ENCODE measurements at places on chromosomes 6 and 20.

DNA sequence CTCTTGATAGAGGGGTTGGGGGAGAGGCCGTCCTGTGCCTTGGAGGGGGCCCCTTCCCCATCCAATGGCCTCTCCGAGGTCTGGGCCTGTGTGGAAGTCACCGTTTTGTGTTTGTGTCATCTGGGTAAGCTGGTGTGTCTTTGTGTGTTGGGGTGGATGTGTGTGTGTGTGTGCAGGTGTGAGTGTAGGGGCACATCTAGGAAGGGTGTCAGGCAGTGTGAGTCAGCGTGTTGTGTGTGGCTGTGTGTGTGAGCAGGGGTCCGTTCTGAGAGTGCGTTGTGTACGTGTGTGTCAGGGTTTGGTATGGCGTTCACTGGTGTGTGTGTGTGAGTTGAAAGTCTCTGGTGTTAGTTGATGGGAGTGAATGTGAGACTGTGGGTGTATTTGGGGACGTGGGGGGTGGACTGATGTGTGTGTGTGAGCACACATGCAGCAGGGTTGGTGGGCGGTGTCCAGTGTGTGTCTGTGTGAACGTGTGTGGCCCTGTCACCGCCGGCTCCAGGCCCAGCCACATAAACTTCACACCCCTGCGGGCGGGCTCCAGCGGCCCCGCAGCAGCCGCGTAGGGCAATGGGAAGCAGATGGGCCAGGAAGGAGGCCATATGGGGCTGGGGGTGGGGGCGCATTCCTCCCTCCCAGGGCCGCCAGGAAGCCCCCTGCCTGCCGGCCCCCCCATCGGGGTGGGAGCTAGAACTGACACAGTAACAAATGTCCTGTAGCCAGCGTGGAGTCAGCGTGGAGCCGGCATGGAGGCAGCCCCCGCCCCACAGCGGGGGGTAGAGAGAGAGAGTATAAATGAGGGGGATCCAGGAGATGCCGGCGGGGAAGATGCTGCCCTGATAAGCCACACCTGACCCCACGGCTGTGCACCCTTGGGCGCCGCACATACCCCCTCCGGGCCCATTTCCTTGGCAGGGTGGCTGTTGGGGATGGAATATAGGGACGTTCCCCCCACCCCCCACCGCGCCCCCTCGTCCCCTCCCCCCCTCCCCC is 32.1 kb downstream of the SNAI1 start:
- no peak for DNase-seq

DNA sequence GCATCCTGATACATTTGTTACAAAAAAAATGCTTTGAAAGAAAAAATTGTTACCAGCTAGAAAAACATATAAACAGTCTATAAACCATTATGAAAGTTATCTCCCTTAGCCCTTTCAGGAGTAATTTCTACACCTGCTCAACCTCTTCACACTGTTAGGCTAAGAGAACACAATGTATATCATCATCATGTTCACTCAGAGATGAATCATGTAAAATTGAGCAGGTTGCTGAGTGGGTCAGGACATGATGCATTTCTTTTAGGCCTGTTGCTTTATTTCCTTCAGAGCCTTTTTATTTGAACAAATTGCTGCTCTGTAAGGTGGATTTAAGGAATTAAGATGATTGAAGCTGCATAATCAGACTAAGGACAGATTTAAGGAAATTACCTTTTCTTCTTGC is 531.3 kb upstream of the MAN1A1 start:
- DNase-seq = no peak

- DNase-seq = no peak
Measured at GRCh38 chr6:128099571-128100197, 198.8 kb upstream of the THEMIS start.

DNA sequence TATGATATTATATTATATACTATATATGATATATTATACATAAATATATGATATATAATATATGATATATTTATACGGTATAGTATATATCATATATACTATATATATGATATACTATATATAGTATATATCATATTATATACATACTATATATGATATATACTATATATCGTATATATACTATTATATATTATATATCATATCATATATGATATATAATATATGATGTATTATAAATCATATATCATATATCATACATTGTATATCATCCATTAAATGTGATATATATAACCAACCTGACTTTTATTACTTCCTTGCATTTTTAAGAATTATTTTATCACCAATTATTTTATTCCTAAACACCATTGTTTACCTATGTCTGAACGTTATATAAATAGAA is 146.6 kb upstream of the PRSS16 start:
- DNase-seq = no peak

DNA sequence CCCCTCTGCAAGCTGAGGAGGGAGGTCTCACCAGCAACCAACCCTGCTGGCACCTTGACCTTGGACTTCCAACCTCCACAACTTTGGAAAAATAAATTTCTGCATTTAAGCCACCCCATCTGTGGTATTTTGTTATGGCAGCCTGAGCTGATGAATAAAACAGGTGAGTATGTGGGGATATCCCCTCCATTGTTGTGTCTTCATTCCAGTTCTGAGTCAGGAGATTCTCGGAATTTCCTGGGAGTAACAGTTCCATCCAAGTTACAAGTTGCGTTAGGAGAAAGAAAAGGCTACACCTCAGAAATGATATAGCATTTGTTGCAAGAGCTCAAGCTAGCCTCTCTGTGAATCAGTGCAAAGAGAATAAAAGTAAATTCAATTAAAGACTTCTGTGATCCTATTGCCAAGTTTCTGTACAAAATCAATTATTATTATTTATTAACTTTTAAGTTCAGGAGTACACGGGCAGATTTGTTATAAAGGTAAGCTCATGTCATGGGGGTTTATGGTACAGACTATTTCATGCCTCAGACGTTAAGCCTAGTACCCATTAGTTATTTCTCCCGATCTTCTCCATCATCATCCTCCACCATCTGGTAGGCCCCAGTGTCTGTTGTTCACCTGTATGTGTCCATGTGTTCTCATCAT is 153.0 kb downstream of the NKAIN2 start:
- DNase-seq = no peak

GRCh38 chr6:41771058-41771983 is 8.4 kb downstream of the FRS3 start:
- DNase-seq = no peak

GRCh38 chr6:127092466-127092865 is 26.0 kb upstream of the RSPO3 start:
- DNase-seq = no peak

- DNase-seq = no peak
Measured at GRCh38 chr6:116884530-116884929, 7.5 kb downstream of the RFX6 start.

- DNase-seq = no peak
Measured at GRCh38 chr6:98118397-98119045, 715.9 kb upstream of the POU3F2 start.

DNA sequence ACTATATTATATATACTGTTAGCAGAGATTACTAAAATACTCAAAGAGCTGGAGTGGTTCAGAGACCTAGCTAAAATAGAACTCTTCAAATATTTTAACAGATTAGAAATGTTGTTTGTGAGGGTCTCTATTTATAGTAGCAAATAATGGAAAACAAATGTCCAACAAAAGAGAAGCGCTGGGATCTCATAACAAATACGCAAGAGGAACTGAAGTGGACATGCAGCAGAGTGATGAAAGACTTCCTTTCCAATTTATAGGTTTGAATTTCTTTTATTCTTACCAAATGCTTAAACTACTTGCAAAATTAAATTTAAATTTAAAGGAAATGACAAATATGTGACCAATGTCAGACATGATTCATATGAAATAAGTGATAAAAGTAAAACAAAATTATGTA is 49.9 kb downstream of the PIGU start:
- DNase-seq = no peak

GRCh38 chr6:20566109-20566508 is 31.9 kb downstream of the CDKAL1 start:
- no peak for DNase-seq

DNA sequence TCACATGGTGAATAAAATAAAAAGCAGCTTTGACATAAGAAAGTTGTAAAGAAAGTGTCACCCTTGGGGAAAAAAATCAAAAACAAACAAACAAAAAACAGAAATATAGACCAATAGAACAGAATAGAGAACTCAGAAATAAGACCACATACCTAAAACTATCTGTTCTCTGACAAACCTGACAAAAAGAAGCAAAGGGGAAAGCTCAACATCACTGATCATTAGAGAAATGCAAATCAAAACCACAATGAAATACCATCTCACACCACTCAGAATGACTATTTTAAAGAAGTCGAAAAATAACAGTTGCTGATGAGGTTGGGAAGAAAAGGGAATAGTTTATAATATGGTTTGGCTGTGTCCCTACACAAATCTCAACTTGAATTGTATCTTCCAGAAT is 159.1 kb downstream of the TINAG start:
- no peak for DNase-seq

- no peak for DNase-seq
Measured at GRCh38 chr6:10219510-10219909, 195.4 kb downstream of the TFAP2A start.

GRCh38 chr6:155314773-155315515 is 660 bp upstream of the TFB1M start:
- DNase-seq = peak; percentile 76

GRCh38 chr6:163694988-163695398 is 280.5 kb downstream of the QKI start:
- DNase-seq = no peak

DNA sequence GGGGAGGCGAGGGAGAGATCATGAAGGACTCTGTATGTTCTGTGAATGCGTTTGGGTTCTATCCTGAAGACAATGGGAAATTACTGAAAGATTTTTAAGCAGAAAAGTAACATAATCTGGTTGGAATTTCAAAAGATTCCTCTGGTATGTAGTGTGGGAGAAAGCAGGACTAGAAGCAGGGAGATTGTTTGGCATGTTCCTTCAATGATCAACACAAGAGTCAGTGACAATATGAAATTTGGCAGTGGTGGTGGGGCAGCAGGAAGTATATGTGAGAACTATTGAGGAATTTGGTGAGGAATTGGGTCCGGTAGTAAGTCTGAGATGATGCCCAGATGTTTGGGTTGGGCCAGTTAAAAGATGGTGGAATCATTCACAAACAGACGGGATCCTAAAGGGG is 348.7 kb downstream of the CD83 start:
- no peak for DNase-seq

DNA sequence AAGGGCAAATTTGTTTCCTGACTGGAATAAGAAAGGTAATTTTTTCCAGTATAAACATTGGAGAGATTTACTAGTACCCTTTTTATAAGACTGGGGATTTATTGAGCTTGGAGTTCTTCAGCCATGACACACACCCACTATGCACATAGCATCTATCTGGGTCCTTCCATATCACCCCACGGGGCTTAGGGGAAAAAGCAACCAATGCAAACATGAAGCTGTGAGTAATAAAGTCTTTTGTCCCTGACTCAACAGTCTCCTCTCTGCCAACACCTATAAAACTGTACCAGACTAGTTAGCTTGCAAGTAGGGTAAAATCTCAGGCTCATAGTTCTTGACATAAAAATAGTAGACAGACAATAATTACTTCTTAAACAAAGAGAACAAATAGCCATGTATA is 23.4 kb downstream of the COL21A1 start:
- no peak for DNase-seq

DNA sequence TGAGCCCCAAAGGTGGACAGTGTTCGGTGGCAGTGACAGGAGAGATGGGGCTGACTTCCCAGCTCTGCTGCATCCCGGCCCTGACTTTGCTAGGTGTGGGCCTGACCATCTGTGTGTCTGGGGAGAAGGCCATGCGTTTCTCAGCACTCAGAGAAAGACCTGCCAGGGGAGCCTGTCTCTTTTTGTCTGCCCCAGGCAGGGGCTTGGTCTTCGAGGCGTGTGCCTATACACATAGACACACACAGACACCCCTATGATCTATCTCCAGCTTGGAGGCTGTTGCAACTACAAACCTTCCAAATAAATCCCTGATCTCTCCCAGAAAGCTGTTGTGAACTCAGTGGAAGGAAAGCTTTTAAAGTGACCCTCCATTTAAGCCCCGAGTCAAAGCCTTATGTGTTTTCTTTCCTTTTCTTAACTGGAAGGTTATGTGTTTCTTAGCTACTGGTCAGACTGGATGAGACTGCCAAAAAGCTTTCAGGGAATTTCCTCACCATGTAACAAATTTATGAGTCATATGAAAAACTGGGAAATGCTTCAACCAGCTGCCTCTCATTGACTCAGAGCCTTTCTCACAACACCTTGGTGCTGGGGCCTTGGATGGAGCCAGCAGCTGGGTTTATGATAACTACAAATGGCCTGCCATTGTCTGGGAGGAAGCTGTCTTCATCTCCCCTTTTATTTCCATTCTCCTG is 102.6 kb downstream of the CDC5L start:
- no peak for DNase-seq

- no peak for DNase-seq
Measured at GRCh38 chr6:93842178-93842577, 422.8 kb upstream of the EPHA7 start.

DNA sequence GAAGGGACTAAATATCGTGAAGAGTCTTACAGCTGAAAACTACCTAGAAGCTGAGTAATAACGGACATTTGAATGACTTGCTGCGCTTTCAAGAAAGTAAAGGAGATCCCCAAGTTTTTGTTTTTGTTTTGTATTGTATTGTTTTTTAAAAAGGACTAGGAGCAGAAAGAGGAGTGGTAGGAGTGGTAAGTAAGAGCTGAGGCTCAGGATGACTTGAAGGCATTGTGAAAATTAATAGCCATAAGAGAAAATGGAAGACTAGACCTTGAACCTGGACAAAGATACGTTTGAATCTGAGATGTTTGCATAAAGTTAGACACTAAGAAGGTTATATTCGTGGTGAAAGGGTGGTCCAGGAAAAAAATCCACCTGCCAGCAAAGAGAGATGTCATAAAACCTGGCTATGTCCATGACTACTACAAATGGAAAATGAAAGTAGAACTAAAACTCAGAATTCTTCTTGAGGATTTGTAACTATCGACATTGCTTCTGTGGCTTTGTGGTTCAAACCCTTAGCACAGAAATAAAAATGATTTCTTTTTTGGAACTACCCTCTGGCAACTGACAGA is 824.8 kb upstream of the FLRT3 start:
- no peak for DNase-seq

DNA sequence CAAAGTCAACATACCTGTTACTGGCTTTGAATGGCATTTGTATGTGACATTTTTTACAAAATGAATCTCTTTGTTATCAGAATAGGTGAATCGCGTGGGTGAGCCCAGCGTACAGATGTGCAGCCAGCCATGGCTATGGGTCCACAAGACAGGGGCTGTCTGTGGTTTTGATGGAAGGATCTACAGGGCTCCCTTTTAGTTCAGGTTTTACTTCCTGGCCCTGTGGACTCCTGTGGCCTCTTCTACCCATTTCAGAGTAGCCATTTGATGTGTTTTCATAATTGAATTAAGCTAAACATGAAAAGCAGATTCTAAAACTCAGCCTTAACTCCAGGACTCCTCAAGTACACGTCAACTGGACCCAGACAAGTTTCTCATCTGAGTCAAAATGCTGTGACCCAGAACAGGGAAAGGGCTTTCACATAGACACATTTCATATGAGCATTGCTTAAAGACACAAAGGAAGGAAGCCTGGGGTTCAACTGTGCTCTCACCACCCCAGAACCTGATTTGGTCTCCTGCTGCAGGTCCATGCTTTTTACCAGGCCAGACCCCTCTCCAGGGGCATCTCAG is 105.3 kb upstream of the NAA20 start:
- DNase-seq = no peak
